Osteoblast (primary cell): ENCODE measurements at places on chromosomes 13 and 19.

DNA sequence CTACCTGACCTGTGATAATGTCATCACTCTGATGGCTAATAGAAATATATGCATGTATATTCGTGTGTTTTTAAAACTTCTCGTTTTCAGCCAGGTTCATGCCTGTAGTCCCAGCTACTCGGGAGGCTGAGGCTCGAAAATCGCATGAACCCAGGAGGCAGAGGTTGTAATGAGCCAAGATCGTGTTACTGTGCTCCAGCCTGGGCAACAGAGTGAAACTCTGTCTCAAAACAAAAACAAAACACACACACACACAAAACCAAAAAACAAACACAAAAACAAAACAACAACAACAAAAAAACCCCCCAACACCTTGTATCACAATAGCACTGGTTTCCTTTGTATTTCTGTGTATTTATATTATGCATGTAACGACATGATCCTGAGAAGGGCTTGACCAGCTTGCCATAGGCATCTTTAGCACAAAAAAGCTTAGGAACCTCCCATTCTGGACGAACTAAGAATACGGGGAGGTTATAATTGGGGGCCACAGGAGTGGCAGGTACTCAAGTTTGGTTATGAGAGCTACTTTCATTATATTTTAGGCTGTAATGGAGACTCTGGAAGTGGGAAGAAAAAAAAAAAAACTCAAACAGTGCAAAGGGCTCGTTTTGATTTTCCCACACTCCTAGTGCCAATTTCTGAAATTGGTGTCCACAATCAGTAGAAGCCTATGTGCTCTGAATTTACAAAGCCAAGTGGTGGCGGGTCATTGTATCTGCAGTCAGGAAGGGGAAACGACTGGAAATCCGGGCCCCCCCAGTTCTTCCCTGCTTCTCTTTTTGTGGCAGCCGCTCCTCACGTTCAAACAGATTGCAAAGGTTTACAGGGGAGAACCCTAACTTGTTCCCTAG lies 1.2 kb upstream of the ACP7 start:
- H3K36me3 ChIP-seq, result no peaks in the 10 kb centered on the region
- H3K4me1 ChIP-seq, result peaks cover 17% of the 10 kb centered on the region
- H3K4me3 ChIP-seq, result peak overlapping the region; percentile 72
- no peaks in the 10 kb centered on the region for H3K27me3 ChIP-seq

DNA sequence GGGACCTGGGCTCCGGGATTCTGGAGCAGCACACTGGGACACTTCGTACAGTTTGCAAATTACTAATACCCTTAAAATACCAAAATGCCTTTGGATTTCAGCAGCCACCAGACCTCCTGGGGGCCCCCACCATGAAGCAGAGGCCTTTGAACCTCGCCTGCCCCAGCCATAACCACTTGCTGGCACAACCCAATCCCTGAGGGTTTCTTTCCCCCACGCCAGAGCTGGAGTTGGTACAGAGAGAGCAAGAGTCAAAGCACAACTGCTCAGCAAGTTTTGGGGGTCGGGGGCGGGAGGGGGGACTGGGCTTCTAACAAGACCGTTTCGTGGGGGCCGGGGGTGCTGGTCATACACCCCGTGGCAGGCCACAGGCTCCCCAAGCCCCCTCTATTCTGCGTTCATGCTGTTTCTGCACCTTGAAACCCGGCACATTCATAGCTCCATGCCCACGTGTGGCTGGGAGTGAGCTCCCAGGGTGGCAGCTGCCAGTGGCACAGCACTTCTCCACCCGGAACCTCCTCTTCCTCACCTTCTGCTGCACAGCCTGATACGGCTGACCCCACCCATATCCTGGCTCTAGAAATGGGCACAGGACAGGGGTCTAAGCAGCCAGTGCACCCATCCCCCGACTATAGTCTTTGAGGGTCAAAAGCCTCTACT lies 17.1 kb downstream of the PLEKHF1 start:
- DNase-seq, result peak; percentile 41
- no peaks in the 10 kb centered on the region for H3K36me3 ChIP-seq
- H3K27me3 ChIP-seq, result no peaks in the 10 kb centered on the region

- H3K4me3 ChIP-seq, result no peak overlapping the region
- H3K36me3 ChIP-seq, result no peaks in the 10 kb centered on the region
- H3K27me3 ChIP-seq, result no peaks in the 10 kb centered on the region
- no peak for DNase-seq
These were observed 132.2 kb downstream of the OXGR1 start for GRCh38 chr13:96862093-96862492.

- no peak overlapping the region for H3K27ac ChIP-seq
- no peaks in the 10 kb centered on the region for H3K27me3 ChIP-seq
- no peak for DNase-seq
- H3K4me1 ChIP-seq, result peaks cover 6% of the 10 kb centered on the region
- peaks cover 12% of the 10 kb centered on the region for H3K36me3 ChIP-seq
These were observed 46.4 kb downstream of the KPNA3 start for GRCh38 chr13:49746111-49746510.

GRCh38 chr13:30053939-30054338 lies 203.5 kb upstream of the UBL3 start:
- H3K36me3 ChIP-seq, result no peaks in the 10 kb centered on the region
- H3K4me3 ChIP-seq, result no peak overlapping the region
- peaks cover 3% of the 10 kb centered on the region for H3K27me3 ChIP-seq
- no peak overlapping the region for H3K27ac ChIP-seq

GRCh38 chr19:34172661-34173192 lies 423 bp downstream of the LSM14A start:
- H3K4me3 ChIP-seq, result peak overlapping the region; percentile 98
- peak; percentile 77 for DNase-seq
- H3K36me3 ChIP-seq, result no peaks in the 10 kb centered on the region
- peaks cover 6% of the 10 kb centered on the region for H3K27me3 ChIP-seq
- H3K27ac ChIP-seq, result peak overlapping the region; percentile 85

DNA sequence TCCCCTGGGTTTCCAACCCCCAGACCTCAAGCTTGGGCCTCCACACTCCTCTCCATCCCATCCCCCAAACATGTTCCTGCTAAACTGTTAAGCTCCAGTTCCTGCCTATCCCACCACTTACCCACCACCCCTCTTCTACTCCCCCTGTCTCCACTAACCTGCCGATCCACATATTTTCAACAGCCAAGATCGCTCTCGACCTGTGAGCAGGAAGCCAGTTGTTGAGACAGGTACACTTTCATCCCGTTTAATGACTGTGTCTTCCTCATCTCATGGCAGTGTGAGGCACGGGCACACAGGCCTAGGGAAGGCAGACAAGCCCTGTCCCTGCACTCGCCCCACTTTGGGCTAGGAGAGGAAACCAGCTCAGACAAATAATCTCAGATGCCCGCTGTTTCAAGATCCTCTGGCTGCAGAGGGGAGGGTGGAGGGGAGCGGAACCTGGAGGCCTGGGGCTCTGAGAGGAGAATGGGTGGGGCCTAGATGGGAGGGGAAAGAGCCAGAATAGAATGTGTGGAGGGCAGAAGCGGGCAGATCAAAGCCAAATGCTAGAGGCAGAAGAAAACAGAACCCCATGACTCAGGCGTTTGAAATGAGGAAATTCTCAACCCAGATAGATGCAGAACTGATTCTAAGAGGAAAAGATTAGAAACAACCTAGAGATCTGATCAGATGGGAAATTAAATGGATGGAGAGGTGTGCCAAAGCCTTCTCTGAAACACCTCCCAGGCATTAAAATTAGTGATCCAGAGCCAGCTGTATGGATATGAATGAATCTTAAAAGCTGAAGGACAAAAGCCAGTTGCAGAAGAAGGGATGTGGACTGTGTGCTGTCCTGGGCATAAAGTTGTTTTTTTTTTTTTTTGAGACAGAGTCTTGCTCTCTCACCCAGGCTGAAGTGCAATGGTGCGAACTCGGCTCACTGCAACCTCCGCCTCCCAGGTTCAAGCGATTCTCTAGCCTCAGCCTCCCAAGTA lies 16.9 kb upstream of the CYP2S1 start:
- H3K27ac ChIP-seq, result no peak overlapping the region
- H3K4me3 ChIP-seq, result no peak overlapping the region
- no peaks in the 10 kb centered on the region for H3K4me1 ChIP-seq
- no peaks in the 10 kb centered on the region for H3K36me3 ChIP-seq

DNA sequence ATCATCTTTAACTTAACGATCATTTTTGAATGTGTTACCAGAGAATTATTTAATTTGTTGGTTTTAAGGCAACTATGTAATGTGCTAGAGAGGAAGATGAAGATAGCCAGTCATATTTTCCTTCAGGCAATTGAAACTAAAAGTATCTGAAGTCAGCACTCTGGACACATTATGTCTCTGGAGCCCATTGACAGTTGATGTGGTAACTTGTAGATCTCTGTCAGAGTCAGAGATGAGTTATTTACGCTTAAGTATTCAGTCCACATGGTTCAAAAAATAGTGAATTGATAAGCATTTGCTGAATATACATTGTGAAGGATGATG lies 2.1 kb downstream of the ZMYM2 start:
- H3K4me3 ChIP-seq, result peak overlapping the region; percentile 86
- H3K27me3 ChIP-seq, result no peaks in the 10 kb centered on the region
- DNase-seq, result peak; percentile 29
- H3K36me3 ChIP-seq, result peaks cover 24% of the 10 kb centered on the region
- peaks cover 30% of the 10 kb centered on the region for H3K4me1 ChIP-seq

- H3K27ac ChIP-seq, result no peak overlapping the region
- H3K36me3 ChIP-seq, result no peaks in the 10 kb centered on the region
- DNase-seq, result no peak
- H3K27me3 ChIP-seq, result no peaks in the 10 kb centered on the region
- no peaks in the 10 kb centered on the region for H3K4me1 ChIP-seq
These were observed 944.2 kb downstream of the EFNB2 start for GRCh38 chr13:105591277-105591676.

DNA sequence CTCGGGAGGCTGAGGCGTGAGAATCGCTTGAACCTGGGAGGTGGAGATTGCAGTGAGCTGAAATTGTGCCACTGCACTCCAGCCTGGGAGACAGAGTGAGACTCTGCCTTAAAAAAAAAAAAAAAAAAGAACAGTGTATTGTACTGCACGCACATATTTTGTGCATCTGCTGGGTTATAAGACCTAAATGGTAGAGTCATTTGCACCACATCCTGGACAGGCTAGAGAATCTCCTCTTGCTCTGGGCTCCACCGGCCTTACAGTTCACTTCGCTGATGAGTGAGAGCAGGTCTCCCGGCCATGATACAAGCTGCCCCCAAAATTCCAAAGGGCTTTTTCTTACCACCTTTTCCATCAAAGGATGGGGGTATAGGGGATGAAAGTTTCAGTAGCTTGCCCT lies 7.2 kb upstream of the SAE1 start:
- DNase-seq, result no peak
- H3K4me1 ChIP-seq, result peaks cover 16% of the 10 kb centered on the region
- H3K36me3 ChIP-seq, result no peaks in the 10 kb centered on the region
- no peak overlapping the region for H3K27ac ChIP-seq
- no peaks in the 10 kb centered on the region for H3K27me3 ChIP-seq

DNA sequence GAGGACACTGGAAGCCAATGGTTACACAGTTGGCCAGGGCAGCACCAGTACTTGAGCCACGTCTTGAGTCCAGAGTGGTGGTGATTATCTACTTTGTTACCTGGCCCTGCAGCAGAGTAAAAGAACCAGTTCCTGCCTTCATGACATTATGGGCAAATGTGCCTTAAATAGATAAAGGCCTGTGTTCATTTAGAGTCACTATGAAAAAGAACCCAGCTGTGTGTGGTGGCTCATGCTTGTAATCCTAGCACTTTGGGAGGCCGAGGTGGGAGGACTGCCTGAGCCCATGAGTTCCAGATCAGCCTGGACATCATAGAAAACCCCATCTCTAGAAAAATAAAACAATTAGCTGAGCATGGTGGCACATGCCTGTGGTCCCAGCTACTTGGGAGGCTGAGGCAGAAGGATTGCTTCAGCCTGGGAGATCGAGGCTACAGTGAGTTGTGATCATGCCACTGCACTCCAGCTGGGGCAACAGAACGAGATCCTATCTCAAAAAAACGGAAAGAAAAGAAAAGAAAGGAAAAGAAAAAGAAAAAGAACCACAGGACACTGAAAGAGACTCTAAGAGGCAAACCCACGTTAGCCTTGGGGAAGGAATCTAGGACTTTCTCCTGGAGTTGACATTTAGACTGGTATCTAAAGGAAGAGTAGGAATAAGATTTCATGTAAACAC lies 3.4 kb upstream of the IRF2BP1 start:
- H3K4me3 ChIP-seq, result no peak overlapping the region
- peak; percentile 65 for DNase-seq
- no peak overlapping the region for H3K27ac ChIP-seq
- H3K4me1 ChIP-seq, result peaks cover 15% of the 10 kb centered on the region

DNA sequence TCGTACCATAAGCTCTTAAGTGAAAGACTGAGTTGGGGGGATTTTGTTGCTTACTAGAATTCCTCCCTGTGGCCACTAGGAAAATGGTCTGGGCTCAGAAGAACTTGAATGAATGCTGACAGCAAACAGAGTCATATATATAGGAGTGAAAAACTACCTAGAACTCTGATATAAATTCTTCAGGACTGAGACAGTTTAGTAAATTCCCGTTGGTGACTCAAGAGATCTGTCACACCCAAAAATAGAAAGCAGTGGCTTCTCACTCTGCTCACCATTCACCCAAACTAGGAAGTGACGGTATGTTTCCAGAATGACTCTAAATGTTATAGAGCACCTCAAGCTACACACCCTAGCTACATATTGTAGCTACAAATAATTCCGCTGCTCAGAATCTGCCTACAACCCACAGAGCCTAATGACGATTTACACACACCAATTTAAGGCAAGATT lies 116.2 kb downstream of the TBC1D4 start:
- peak overlapping the region; percentile 88 for H3K27ac ChIP-seq
- H3K4me3 ChIP-seq, result peak overlapping the region; percentile 32
- DNase-seq, result peak; percentile 85
- H3K4me1 ChIP-seq, result peaks cover 46% of the 10 kb centered on the region
- H3K27me3 ChIP-seq, result no peaks in the 10 kb centered on the region
- no peaks in the 10 kb centered on the region for H3K36me3 ChIP-seq

DNA sequence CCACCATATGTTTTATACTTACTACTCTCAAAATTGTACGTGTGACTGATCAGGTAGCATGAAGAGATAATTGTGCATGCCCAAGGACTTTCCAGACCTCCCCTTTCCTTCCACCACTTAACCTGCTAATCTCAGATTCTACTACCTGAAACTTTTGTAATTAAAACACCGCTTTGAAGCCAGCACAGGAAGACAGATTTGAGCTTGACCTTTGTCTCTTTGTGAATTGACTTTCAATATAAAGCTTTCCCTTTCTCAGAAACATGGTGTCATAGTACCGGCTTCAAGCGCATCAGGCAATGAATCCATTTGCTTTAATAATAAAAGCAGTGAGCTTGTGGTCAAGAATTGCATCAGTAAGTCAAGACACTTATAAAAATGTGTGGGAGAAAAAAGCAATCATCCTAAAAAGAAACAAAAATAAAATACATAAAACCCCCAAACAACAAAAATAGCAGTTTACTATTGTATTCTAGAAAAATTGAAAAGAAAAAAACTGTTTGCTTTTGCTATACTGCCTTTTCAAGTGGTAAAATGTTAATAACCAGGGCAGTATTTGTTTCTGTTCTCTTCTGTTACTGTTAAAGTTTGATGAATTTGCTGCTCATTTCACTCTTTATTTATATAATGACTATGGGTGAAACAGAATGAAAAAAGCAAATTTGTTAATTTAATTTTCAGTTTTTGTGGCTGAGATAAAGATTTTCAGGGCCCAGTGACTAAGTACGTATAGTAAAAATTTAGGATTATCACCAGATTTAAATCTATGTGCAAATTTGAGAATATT lies 2075.3 kb downstream of the PCDH9 start:
- no peak for DNase-seq
- H3K4me1 ChIP-seq, result no peaks in the 10 kb centered on the region
- no peak overlapping the region for H3K27ac ChIP-seq
- H3K4me3 ChIP-seq, result no peak overlapping the region
